ENCODE measurements at places on chromosomes 1 and 21. TPM values are rescaled to one million over a fixed set of nuclear protein-coding genes. Genes with fewer than 3 reads are reported as not detected.

Gene RNF186
- total RNA-seq, result not detected

Gene PTPN22
- total RNA-seq, result not detected

Gene FCRLA
- 0.39 TPM for total RNA-seq

Gene ANKRD34A
- 0.59 TPM for total RNA-seq

Gene PRAMEF4
- not detected for total RNA-seq

Gene TIE1
- total RNA-seq, result 11.3 TPM

Gene PDC
- total RNA-seq, result not detected

Gene ITLN2
- total RNA-seq, result not detected

Gene CFHR3
- not detected for total RNA-seq

Gene PROK1
- total RNA-seq, result not detected

Gene LMX1A
- total RNA-seq, result not detected

Gene STUM
- 11.0 TPM for total RNA-seq

Gene SGIP1
- 75.2 TPM for total RNA-seq

Gene RGS16
- total RNA-seq, result 37.2 TPM

Gene MYOG
- total RNA-seq, result not detected

Gene KCNN3
- 3.8 TPM for total RNA-seq

Gene SPRR1B
- not detected for total RNA-seq

Gene HRNR
- not detected for total RNA-seq

Gene IFNLR1
- total RNA-seq, result 0.47 TPM

Gene OR10Z1
- total RNA-seq, result not detected

Gene PLA2G5
- total RNA-seq, result not detected

Gene RXFP4
- total RNA-seq, result not detected

Gene NPPB
- not detected for total RNA-seq

Gene CTSK
- 8.8 TPM for total RNA-seq

Gene CD53
- not detected for total RNA-seq

Gene CENPF
- total RNA-seq, result 29.3 TPM

Gene KRTAP10-10
- total RNA-seq, result not detected

Gene MTARC1
- 22.0 TPM for total RNA-seq

Gene CSF1
- 0.59 TPM for total RNA-seq

Gene E2F2
- 5.4 TPM for total RNA-seq

Gene OR2T33
- total RNA-seq, result not detected

Gene FCRL5
- not detected for total RNA-seq

Gene HCRTR1
- not detected for total RNA-seq

Gene CDK18
- total RNA-seq, result 1.7 TPM

Gene CD2
- total RNA-seq, result not detected
